ENCODE measurements at places on chromosomes 11 and 22.

DNA sequence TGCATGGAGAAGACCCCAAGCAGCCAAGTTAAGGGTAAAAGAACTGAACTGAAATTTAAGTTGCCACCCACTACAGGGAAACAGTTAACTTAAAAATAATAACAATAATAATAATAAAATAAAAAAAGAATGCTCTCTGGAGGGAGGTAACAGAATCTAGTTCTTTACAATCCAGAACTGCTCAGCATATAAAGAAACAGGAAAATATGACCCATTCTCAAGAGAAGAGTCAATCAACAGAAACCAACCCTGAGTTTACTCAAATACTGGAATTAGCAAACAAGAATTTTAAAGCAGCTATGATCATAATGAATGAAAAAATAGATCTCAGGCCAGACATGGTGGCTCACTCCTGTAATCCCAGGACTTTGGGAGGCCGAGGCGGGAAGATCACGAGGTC, 53.8 kb downstream of the DENND5A start:
- no peak for DNase-seq

DNA sequence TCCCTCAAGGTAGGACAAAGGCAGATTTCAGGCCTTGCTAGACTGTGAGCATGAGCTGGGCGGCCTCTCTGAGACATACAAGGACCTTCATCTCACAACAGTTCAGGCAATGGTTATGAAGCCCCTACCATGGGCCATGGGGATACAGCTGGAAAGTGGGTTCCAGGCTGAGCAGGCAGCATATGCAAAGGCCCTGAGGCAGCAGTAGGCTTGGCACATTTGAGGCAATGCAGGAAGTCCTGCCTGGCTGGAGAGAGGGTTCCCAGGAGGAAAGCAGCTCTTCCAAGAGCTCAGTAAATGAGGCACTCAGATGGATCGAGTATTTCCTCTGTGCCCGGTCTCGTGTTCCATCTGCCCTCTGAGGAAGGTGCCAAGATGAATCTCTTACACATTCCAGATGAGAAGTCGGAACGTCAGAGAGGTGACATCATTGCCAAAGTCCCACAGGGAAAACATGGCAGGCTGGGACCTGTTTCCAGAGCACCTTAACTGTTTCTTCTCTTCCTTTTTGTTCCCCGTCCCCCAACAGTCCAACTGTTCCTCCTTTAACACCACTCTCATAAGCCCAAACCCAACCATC, 388.6 kb downstream of the MN1 start:
- no peak for DNase-seq

DNA sequence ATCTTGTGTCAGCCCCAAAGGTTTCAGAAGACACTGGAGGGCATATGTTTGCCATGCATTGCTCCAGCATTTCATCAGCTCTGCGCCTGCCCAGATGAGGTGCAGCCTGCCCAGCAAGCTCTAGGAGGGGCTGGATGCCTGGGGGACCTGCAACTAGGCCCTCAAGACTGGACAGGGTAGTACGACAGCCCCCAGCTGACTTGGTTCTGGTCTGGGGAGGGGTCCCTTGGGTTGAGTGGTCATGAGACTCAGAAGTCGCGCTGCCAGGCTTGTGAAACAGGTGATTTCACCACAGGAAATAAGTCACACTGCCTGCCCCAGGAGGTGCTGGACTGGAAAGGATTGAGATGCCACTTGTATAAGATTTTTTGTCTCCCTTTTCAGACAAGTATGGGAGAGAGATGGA, 23.4 kb downstream of the TPBGL start:
- no peak for DNase-seq

DNA sequence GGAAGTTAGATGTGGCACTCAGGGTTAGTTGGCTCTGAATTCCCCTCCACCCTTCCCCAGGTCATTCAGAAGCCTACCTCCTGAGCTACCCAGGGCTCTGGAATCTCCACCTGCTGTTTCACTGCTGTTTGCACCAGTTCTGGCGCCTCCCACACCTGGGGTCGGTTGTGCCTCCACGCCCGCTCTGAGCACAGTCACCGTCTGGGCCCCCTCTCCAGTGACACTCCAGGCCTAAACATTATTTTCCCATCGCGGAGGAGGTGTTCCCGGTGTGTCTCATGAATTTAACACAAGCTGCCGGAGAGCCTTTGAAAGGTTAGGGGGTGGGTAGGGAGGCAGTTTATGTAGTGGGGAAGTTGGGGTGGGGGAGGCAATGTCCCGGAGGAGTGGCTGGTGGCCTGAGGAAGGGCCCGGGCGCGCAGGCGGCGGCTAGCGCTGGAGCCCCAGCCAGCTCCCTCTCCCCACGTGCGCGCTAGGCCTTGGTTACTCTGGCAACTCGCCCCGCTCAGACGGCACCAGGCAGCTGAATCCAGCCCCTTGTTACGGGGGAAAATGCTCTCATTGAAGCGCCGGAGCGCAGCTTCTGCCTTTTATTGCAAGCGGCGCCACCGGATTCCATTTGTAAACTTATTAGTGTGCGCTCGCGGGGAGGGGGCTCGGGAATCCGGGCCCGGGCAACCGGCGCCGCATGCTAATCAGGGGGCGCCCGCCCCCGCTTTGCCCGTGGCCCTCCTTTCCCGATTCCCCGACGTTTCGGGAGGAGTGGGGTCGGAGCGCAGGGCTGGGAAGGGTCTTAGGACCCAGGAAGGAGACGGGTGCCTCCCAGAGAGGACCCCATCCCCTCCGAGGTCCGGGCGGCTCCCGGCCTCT, 52.4 kb downstream of the GRIK4 start:
- peak; percentile 15 for DNase-seq

DNA sequence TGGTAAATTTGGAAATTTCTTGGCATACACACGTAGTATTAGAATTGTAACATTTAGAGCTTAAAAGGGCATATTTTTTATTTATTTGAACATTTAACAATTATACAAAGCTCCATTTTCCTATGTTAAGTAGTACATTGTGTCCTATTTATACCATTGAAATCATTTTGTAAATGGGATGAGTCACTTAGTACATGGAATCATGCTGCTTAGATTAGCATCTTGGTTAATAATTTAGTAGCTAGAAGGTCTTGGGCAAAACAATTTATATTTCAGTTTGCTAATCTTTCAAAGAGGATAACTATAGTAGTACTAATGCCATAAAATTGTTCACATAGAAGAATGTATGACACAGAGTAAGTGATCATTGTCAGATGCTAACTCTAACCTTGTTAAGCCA, 450.1 kb upstream of the LUZP2 start:
- peak; percentile 22 for DNase-seq

- peak; percentile 6 for DNase-seq
Observed at GRCh38 chr22:19036523-19037273, 85.5 kb downstream of the DGCR2 start.

GRCh38 chr11:24496736-24497725, at the start of gene LUZP2:
Gene LUZP2, plus strand, starts transcription at chr11:24497053.
- peak; percentile 27 for DNase-seq

DNA sequence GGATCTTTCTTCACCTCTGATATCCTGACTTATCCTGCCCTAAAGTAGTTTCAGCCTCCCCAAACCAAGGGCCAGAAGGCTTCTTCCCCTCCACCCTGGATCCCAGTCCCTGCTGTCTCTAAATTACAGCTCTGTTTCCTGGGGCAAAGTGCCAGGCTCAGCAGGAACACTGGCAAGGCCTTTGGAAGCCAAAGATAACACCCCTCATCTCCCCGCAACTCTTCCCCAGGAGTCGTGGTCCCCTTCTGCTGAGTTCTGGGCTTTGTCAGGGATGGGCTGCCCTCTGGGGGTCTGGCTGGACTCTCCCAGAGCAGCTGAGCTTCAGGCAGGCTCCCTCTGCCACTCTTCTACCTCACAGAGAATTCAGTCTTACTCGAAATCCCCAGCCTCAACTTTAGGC, 53.8 kb upstream of the AMPD3 start:
- no peak for DNase-seq

DNA sequence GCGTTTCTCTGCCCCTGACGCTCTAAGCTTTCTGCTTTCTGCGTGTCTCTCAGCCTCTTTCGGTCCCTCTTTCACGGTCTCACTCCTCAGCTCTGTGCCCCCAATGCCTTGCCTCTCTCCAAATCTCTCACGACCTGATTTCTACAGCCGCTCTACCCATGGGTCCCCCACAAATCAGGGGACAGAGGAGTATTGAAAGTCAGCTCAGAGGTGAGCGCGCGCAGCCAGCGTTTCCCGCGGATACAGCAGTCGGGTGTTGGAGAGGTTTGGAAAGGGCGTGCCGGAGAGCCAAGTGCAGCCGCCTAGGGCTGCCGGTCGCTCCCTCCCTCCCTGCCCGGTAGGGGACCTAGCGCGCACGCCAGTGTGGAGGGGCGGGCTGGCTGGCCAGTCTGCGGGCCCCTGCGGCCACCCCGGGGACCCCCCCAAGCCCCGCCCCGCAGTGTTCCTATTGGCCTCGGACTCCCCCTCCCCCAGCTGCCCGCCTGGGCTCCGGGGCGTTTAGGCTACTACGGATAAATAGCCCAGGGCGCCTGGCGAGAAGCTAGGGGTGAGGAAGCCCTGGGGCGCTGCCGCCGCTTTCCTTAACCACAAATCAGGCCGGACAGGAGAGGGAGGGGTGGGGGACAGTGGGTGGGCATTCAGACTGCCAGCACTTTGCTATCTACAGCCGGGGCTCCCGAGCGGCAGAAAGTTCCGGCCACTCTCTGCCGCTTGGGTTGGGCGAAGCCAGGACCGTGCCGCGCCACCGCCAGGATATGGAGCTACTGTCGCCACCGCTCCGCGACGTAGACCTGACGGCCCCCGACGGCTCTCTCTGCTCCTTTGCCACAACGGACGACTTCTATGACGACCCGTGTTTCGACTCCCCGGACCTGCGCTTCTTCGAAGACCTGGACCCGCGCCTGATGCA, at the start of gene MYOD1:
TSS of gene MYOD1 (plus strand) at position 544 of the 910 bp plus-strand sequence. CDS start at position 756, 212 bp downstream.
- no peak for DNase-seq

- no peak for DNase-seq
Observed at GRCh38 chr11:27873664-27874063, 173.4 kb upstream of the BDNF start.

GRCh38 chr11:117907276-117908108, 21.7 kb downstream of the TMPRSS13 start:
- DNase-seq = peak; percentile 90

DNA sequence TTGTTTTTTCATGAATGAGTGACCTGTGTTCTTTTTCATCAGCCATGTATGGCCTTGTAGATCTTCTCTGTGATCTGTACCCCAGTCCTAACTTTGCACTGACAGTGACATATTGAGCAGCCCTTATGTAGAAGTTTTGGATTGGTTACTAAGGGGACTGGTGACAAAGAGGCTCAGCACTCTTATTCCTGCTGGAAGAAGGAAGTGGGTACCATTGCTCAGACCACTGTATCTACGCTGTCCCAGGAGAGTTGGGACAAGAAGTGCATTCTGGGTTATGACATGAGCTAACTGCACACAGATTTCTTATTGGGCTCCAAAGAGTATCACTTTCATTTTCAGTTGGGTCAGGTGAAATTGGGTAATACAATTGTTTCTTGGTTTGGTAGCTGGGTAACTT, 107.8 kb upstream of the RASSF10 start:
- no peak for DNase-seq

- peak; percentile 49 for DNase-seq
Observed at GRCh38 chr11:64400102-64400501, 41.1 kb downstream of the RPS6KA4 start.

GRCh38 chr11:22554221-22554620, 71.4 kb downstream of the FANCF start:
- no peak for DNase-seq

- no peak for DNase-seq
Observed at GRCh38 chr11:117458275-117459122, 130.8 kb downstream of the CEP164 start.

All from cardiac fibroblast (primary cell).